ENCODE measurements at places on chromosomes 16 and 17.
A peak's percentile ranks its signal among the peaks of the same experiment; 100 is the strongest.

- DNase-seq: no peak
Measured at GRCh38 chr16:54546521-54546920, 259.9 kb upstream of the IRX3 start.

GRCh38 chr17:57803021-57803420 is 46.8 kb downstream of the MRPS23 start:
- DNase-seq: no peak

GRCh38 chr16:46843898-46844642 is 13.1 kb upstream of the C16orf87 start:
- DNase-seq: no peak

DNA sequence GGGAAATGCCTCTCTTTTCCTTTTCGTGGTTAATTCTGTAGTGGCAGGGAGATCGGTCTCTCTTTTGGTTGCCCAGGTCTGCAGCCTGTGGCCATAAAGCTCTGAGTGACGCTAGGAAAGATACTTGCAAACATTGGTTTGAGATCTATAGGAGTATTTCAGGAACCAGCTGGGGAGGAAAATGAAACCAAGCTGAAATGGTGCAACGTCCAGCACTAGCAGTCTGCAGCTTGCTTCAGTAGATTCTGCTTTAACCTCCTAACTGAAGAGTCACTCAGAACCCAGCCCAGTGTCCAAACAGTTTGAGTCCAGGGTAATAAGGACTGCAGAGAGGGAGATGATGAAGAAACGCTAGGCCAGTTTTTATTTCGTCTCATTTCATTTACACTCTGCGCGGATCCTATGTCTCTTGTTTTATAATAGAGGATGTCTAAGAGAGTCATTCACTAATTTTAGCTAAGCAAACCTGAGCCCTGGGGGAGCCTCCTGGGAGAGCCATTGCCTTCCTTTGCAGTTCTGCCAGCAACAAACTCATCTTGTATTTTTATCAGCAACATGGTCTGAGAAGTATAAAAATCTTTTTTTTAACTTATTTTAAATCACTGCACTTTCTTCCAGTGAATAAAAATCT is 12.0 kb downstream of the SP2 start:
- DNase-seq: no peak

DNA sequence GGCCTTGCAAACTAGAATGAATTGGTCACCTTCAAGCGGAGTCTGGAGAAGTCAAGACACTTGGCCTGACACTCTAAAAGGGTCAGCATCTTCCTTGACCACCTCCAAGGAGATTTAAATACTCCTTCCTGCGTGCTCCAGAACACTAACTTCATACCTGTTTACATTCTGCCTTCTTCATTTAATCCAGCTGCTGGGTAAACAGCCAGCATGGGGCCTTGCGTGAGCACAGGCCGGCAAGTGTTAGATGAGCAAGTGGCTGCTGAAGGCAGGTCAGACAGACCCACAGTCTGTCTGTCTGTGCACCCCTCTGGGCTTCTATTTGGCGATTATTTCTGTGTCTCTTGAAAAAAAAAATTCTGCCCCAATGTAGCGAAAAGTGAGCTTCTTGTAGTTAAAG is 153.8 kb downstream of the MSI2 start:
- no peak for DNase-seq

GRCh38 chr16:84948851-84949610 is 62.3 kb downstream of the ZDHHC7 start:
- DNase-seq: no peak

DNA sequence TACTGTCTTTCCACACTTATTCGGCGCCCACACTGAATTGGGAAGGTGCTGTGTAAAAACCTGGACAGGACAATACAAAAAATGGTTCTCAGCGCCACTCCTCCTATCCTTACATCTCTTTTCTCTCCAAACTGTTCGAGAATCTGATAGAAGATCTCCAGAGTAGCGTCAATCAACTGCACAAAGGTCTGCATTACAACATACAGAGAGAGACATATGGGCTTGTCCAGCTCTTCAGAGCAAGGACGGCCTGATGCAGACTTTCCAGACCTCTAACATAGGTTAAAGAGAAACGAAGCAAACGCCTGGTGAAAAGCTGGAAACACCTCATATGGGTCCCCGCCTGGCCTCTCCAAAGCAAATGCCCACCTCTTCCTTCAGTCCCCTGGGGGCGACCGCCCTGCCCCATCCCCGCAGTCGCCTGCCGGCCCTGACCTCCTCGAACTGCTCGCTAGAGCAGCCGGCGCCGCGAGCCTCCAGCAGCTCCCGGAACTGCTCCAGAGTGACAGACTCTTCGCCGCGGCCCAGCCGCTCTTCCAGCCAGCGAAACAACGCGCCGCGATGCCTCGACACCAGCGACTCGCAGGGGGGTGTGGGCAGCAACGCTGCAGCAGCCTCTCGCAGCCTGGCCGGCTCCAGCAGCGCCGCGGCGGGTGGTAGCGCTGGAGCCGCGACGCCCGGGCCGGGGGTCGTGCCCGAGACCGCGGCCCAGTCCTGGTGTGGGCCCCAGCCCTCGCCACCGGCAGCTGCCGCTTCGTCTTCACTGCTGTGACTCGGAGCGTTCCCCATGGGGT is 526 bp downstream of the ZZEF1 start:
- peak; percentile 58 for DNase-seq

- DNase-seq: no peak
Measured at GRCh38 chr16:81940781-81941560, 70.3 kb downstream of the SDR42E1 start.

DNA sequence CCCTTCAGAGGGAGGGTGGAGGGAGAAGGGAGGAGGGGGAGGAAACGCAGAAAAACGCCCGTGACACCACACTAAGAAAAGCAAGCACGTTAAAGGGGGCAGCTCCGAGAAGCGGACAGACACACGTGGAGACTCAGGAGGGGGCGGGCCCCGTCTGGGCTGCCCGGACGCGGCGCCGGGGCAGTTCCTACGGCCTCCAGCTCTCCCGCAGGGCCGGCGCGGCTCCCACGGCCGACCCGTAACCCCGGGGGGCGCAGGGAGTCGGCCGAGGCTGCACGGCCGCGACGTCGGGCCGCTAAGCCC is 362 bp downstream of the KLHDC4 start:
- no peak for DNase-seq

DNA sequence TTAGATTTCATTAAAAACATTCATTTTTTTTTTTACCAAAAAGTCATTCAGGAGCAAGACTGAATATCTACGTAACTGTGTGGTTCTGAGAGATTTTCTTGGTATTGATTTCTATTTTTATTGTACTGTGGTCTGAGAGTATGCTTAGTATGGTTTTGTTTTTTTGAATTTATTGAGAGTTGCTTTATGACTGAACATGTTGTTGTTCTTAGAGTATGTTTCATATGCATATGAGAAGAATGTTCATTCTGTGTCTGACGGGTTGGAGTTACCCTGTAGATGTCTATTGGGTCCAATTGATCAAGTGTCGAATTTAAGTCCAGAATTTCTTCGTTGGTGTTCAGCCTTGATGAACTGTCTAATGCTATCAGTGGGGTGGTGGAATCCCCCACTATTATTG is 306.0 kb upstream of the KCNJ16 start:
- no peak for DNase-seq

GRCh38 chr17:71111934-71112333 is 942.6 kb downstream of the KCNJ2 start:
- no peak for DNase-seq

- no peak for DNase-seq
Measured at GRCh38 chr17:2849327-2849670, 53.1 kb downstream of the RAP1GAP2 start.

DNA sequence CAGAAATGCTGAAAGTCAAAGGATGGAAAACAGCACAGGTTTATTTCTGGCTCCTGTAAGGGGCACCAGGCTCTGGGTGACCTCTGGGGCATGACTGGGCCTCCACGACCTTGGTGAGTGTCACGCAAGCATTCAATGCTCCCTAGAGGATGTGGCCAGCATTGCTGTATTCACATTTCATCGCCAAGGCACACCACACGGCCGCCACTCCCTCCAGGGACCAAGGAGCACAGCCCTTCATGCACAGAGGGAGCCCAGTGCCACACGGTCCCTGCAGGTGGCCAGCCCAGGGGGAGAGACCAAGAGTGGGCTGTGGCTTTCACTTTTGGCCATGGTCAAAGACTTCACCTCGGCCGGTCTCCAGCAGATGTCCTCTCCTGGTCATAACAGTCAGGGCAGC is 137.4 kb upstream of the TNRC6C start:
- peak; percentile 42 for DNase-seq

DNA sequence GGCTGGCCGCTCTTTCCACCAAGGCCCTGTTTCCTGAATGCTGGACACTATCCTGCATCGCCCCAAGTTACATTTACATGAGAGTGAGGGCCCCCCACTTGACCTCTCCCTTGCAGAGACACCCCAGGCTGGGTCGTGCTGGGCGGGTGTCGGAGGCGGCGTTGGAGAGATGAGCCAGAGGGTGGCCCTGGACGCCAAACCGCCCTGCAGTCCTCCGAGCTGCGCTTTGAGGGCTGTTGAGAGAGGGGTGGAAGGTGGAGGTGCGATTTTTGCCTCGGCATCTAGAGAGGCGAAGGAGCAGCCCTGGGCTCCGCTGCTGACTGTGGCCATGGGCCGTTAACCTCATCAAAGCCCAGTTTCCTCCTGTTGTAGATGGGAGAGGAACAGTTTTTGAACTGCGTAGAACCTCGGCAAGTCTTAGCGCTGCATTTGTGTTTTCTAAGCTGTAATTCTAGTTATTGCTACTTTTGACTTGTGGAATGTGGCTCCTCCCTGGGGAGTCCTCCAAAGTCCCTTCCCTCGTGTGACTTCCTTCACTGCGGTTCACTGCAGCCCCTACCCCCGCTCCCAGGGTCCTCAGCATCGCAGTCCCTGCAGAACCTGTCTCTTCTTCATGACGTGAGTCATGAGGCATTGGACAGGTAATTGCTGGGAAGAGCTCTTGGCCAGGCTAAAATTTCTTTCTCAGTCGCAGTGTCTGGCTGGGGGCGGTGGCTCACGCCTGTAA is 986 bp upstream of the ELOB start:
- DNase-seq: peak; percentile 61

GRCh38 chr17:12634789-12635414 is 30.8 kb upstream of the MYOCD start:
- DNase-seq: peak; percentile 28

DNA sequence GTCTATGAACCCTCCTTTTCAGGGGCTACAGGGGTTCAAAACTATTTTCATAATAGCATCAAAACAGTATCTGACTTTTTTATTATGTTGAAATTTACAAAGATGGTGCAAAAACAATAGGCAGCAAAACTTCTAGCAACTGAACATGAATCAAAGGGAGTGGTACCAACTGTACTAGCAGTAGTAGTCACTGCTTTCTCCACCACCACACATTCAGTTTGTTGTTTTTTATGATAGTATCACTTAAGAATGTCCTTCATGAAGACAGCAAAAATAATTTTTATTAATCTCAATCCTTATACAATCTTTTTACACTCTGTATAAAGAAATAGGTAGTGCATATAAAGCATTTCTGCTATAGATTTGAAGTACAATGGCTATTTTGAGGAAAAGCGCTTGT is 47.6 kb downstream of the MED13 start:
- DNase-seq: no peak

GRCh38 chr17:11170881-11171280 is 70.1 kb upstream of the SHISA6 start:
- no peak for DNase-seq

DNA sequence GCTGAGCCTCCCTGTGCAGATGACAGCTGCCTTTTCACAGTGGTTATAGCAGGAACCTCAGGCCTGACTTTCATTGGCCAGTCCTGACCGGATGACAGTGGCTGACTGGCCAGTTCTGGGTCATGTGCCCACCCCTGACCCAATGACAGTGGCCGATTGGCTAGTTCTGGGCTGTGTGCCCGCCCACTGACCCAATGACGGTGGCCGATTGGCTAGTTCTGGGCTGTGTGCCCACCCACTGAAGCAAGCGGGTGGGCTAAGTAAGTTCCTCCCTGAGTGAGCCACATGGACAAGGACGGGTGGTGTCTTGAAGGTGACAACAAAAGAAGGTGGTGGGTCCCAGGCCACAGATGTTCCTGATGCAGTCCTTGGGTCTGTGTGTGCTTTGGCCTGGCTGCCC is 9.5 kb downstream of the DEF8 start:
- DNase-seq: peak; percentile 83

GRCh38 chr17:19244781-19245180 is 7.6 kb downstream of the EPN2 start:
- no peak for DNase-seq

Data from ELF-1 (cell line).